ENCODE measurements at places on chromosomes 4 and X. TPM values are rescaled to one million over a fixed set of nuclear protein-coding genes. Genes with fewer than 3 reads are reported as not detected.

DNA sequence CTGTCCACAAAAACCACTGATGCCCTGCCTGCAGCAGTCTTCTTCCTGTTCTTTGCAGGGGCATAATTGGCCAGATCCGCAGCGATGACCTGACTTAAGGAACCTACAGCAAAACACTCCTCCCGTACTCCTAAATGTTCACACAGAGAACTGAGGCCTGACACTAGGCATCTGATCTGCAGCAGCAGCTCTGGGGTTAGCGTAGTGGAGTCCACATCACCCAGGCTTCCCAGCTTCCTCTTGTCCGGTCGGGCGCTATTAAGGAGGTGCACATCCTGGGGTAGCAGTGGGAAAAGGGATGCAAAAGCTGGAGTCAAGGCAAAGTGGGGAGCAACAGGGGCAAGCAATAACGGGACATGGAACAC is 758 bp downstream of the SCFD2 start:
- no peak for DNase-seq

- DNase-seq, result no peak
These were observed 11.8 kb downstream of the HDAC6 start for GRCh38 chrX:48813644-48814043.

The ADH1C gene
- 4.0 TPM for total RNA-seq

DNA sequence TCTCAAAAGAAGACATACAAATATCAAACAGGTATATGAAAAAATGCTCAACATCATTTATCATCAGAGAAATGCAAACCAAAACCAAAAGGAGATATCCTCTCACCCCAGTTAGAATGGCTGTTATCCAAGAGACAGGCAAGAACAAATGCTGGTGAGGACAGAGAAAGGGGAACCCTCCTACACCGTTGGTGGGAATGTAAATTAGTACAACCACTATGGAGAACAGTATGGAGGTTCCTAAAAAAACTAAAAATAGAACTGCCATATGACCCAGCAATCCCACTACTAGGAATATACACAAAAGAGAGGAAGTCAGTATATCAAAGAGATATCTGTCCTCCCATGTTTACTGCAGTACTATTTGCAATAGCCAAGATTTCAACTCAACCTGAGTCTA is 83.5 kb downstream of the CDS1 start:
- no peak for DNase-seq

GRCh38 chrX:15988661-15989603 is 134.3 kb upstream of the AP1S2 start:
- DNase-seq, result no peak

DNA sequence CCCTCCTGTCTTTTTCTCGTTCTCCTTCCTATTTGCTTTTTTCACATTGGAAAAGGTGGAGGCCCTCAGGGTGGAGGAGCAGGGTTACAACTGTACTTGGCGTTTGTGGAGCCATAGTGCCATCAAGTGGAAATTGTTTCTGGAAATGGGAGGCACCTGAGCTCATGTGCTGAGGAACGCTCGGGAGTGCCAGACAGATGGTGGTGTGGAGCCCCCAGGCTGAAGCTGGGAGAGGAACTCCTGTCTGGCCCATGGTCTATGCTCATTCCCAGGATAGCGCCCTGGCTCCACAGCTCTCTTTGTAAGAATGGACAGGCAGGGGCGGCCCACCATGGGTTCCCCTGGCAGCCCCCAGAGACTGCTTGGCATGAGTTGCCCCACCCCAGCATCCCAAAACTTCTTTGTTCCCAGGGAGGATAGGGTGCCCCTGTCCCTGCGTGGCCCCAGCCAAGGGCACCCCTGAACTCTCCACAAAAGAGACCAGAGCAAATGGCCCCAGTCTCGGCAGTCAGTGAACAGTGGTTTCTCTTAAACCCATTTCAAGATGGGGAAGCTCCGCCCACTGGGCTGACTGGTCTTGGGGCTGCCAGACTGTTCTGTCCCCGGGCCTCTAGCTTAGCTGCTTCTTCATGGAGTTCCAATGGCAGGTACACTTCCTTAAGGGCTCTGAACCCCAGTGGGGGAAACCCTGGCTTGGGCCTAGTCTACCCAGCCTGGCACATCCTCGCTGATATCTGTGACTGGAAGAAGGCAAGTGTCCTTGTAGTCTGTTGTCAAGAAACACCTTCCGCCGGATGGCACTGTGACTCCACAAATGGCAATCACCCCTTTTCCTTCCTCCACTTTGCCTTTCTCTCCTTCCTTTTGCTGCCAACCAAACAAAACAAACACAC is 70.1 kb downstream of the NBDY start:
- peak; percentile 75 for DNase-seq

- no peak for DNase-seq
These were observed 30.2 kb downstream of the AGA start for GRCh38 chr4:177411996-177412395.

The VAMP7 gene
- total RNA-seq, result 19.5 TPM

- DNase-seq, result no peak
These were observed 37.6 kb upstream of the SHISA3 start for GRCh38 chr4:42359711-42360110.

The PCDH7 gene
- 70.8 TPM for total RNA-seq

DNA sequence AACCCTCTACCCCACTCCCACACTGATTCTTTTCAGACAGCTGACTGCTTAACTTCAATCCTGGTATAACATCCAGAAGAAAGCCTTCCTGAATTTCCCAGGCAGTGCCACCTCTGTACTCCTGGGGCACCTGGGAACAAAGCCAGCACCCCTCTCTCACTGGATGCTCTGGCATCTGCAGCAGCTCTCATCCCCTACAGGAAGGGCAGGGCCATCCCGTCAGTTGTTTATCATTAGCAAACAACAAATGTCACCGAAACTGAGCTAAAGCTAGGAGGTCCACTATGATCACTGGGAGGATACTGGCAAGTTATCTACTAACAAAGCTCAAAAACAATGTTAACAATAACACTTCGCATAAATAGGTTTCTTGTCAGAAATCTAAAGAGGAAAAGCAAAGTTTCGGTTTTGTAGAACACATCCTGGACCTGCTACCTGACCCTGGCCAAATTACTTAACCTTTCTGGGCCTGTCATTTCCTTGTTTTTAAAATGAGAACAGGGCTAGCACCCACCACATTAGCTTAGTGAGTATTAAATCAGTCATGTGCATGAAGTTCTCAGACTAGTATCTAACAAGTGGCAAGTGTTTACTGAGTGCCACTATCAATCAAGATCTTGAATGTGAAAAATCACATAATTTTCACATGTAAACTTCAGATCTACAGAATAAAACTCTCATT is 86.6 kb downstream of the NR3C2 start:
- DNase-seq, result no peak

GRCh38 chrX:1450361-1451161 is 2.1 kb downstream of the ASMTL start:
- no peak for DNase-seq

The RHOXF2 gene
- not detected for total RNA-seq

The XPNPEP2 gene
- 0.22 TPM for total RNA-seq

GRCh38 chr4:33626221-33626620 is 2618.1 kb downstream of the ARAP2 start:
- no peak for DNase-seq

The PNMA5 gene
- total RNA-seq, result not detected

DNA sequence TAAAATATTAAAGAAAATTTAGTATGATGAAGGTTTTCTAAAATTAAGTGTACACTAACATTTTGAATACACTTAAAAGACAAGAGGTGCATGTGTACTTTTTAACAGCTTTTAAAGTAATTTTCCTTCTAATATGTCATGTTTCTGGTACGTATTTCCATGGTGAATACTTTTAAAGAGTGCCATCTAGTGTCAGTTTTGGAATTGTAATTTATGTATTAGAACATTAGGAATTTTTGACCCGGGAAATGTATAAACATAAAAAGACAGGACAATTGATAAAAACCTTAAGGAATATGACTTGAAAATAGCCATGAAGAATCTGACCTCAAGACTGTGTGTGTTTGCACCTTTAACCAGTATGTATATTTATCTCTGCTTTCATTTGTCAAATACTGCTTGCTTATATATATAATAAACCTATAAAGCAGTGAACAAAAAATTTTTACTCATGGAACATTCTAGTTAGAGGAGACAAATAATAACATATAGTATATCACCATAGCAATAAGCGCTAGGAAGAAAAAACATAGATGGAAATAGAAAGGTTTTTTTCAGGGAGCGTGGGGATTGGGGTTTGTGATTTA is 7.2 kb downstream of the GSTCD start:
- no peak for DNase-seq

The TCEAL4 gene
- 68.0 TPM for total RNA-seq

DNA sequence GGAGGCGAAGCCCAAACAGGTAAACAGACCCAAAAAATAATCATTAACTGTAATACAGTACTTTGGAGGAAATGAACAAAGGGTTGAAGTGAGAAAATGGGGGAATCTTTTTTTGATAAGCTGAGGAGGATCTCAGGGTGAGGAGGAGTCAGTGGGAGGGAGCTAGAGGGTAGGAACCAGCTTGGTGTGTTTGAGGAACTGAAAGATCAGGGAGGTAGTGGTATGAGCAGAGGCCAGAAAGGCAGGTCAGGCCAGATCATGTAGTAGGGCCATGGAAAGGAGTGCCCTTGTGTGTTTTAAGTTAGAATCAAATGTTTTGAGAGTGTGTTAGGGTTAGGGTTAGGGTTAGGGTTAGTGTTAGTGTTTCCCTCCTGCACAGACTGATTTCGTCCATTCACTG is 48.8 kb downstream of the PPP2R2C start:
- no peak for DNase-seq

GRCh38 chr4:135277068-135277979 is 1075.7 kb upstream of the PABPC4L start:
- DNase-seq, result no peak

- DNase-seq, result no peak
These were observed 60.2 kb downstream of the MAOB start for GRCh38 chrX:43822014-43822413.

- DNase-seq, result no peak
These were observed 122.7 kb upstream of the STS start for GRCh38 chrX:7024850-7025249.

- no peak for DNase-seq
These were observed 109.6 kb downstream of the IL15 start for GRCh38 chr4:141746026-141746425.

DNA sequence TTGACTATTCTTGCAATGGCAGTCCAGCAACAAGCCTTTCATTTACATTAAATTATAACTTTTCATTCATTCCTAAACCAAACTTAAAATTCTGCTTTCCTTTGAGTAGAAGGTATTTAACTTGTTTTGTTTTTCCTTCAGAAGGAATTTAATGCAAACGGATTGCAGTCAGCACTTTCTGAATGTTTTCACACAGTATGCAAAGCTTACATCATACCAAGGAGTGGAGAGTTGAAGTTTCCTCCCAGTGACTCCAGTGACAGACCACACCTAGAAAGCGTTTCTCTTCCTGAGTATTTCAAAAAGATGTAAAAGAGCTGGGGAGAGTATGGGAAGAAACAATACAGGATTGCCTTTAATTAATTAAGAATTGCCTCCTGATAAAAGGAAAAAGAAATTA is 8.1 kb downstream of the EPGN start:
- DNase-seq, result no peak

- no peak for DNase-seq
These were observed 215.7 kb downstream of the GC start for GRCh38 chr4:71568131-71568530.

DNA sequence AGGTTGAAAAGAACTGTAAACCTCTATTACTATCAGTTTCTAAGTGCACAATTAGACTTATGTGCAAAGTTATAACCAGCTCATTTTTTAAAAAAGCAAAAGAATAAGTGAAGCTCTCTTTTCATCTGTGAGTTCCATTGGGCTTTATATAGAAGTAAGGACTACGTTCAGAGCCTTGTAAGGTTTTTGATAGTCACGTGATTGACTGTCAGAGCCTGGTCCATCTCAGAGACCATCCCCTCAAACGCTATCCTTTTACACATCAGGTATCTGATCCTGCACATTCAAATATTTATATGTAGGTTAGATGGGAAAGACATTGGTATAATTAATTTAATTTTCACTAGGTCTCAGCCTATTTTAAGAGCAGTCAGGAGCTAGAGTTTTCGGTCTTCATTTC is 279.3 kb downstream of the INPP4B start:
- no peak for DNase-seq

GRCh38 chr4:27692868-27693634 is 832.4 kb downstream of the STIM2 start:
- no peak for DNase-seq

GRCh38 chr4:119865389-119865788 is 201.3 kb downstream of the MAD2L1 start:
- no peak for DNase-seq

- DNase-seq, result no peak
These were observed 1.3 kb downstream of the CNGA1 start for GRCh38 chr4:48015216-48015615.

DNA sequence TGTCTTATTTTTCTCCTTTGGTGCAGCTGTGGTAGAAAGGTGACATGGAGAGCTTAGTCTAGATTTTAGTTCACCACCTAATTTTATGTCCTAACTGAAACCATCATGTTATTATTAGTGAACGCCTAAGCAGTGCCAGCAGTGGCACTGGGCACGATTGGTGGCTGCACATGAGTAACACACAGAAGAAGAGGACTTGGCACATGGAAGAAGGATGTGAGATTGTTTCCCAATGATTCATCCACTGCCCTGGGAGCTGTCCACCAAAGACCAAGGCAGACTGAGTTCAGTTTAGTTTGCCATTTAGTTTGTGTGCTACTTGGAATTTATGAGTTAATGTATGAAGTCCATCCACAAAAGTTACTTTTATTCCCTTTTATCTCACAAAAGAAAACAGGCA is 68.1 kb upstream of the NAP1L5 start:
- DNase-seq, result peak; percentile 76

Data from cardiac septum (tissue), 1 donor.